ENCODE measurements at places on chromosomes 6 and 20.

DNA sequence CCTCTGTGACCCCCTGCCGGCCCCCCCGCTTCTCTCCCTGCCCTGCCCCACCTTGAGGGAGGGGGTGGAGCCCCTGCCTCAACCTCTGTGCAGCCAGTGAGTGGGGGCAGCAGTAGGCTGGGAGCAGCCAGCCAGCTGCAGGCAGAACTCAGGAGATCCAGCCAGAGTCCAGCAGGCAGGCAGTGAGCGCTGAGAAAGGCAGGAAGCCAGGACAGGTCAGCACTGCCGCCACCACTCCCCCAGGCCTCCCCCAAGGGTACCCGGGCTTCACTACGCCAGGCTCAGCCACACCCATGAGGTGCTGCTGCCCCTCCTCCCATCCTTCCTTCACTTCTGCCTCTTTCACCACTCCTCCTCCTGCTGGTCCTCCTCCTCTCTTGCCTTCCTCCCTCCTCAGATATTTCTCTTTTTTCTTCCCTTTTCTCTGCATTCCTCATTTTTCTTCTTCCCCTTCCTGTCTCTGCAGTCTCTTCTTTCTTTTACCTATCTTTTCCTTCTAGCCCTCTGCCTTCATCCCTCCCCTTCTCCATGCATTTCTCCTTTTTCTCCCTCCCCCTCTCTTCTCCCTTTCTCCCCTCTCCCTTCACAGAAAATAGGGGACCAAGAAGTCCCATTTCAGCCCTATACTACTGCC is 11.5 kb downstream of the TMEM63B start:
- no peak for DNase-seq

DNA sequence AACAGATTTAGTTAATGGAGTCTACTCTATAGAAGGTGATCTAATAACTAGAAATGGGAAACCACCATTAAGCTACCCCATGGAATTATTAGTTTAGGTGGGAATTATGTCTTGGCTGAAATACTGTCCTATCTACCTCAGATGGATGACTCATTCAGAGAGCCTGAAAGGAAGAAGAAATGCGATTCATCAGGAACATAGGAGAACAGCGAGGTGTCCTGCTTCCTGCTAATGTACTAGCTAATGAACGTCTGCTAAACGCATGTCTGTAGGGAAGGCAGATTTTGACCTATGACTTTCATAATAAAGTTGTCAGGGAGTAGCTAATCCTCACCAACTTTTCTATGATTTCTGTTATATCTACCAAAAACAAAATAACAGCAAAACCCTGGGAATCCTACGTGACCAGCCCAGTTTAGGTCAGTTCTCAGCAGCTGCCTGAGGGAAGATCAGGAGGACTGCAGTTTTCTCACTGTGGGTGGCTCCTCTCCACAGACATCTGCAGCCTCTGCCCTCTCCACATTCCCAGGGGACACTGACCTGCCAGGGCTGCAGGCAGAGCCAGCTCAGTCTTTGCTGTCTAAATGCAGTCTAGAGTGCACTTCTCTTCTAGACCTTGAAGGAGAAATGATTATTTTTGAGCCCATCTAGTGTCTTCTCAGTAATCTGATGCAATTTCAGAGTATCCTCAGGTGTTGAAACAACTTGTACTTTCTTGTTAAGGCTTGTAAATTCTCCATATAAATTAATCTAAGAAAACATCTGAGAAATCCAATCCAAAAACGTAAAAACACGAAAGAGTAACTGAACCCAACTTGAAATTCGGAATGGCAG is 18.1 kb upstream of the SFT2D1 start:
- DNase-seq = no peak

GRCh38 chr6:124962639-124963415 is 590 bp downstream of the RNF217 start:
- no peak for DNase-seq

DNA sequence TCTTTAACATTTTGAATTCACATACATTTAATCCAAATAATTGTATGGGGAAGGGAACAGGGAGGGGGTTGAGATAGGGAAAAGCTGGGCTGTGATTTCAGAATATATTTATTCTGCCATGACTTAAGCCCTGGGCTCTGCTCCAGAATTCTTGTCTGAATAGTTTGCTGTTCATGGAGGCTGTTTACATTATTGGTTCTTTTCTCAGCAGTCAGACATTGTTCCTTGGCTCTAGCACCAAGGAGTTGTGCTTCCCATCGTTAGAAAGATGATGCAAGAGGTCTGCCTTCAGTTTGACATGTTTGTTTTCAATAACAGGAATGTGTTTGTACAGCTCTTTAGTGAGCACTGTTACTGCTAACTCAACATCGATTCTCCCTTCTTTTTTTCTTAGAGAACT is 198.8 kb upstream of the CDYL start:
- no peak for DNase-seq

DNA sequence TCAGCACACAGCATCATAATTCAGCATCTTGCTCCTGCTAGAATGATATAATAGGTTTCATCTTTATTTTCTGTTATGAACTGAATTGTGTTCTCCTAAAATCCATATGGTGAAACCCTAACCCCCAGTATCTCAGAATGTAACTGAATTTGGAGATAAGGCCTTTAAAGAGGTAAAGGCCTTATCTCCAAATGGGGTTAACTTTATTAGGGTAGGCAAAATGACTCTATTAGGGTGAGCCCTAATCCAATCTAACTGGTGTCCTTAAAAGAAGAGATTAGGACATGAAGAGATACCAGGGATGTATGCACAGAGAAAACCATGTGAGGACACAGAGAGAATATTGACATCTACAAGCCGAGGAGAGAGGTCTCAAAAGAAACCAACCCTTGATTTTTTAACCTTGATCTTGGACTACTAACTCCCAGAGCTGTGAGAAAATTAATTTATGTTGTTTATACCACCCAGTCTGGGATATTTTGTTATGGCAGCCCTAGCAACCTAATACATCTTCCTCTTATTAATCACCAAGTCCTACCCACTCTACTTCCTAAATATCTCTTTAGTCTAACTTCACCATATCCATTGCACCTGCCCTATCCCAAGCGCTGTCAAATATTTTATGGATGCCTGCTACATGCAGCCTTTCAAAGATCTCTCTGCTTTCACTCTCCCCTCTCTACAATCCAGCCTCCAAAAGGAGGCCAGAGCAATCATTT is 8.5 kb upstream of the MRS2 start:
- no peak for DNase-seq

GRCh38 chr6:110520209-110520965 is 44.0 kb upstream of the SLC22A16 start:
- DNase-seq = no peak

GRCh38 chr6:44474643-44475042 is 87.1 kb downstream of the CDC5L start:
- no peak for DNase-seq

- DNase-seq = no peak
These were observed 7.6 kb upstream of the KCNK16 start for GRCh38 chr6:39330057-39330456.

GRCh38 chr20:63878899-63879663 is 14.0 kb downstream of the TPD52L2 start:
- DNase-seq = no peak

DNA sequence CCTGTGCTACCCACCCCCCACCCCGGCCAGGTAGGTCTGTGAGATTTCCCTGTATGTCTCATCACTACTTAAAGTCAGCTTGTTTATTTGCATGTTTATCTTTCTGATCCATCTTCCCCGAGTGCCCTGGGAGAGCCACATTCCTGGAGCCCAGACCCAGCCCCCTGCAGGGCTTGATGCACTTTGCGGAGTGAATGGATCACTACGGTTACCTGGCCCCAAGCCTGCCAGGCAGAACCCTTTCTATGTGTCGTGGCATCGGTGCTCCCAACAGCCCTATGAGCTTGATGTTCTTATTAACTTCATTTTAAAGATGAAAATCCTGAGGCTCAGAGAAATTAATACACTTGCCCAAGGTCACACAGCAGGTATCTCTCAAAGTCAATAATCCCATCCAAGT is 13.6 kb upstream of the SLCO4A1 start:
- DNase-seq = no peak

GRCh38 chr20:58706150-58706892 is 13.7 kb downstream of the NPEPL1 start:
- no peak for DNase-seq

- DNase-seq = no peak
These were observed 262.8 kb downstream of the TBC1D7 start for GRCh38 chr6:13065581-13065980.

GRCh38 chr20:9412309-9412708 is 102.1 kb upstream of the LAMP5 start:
- no peak for DNase-seq

GRCh38 chr20:62409931-62410745 is 3.1 kb upstream of the CABLES2 start:
- DNase-seq = no peak

DNA sequence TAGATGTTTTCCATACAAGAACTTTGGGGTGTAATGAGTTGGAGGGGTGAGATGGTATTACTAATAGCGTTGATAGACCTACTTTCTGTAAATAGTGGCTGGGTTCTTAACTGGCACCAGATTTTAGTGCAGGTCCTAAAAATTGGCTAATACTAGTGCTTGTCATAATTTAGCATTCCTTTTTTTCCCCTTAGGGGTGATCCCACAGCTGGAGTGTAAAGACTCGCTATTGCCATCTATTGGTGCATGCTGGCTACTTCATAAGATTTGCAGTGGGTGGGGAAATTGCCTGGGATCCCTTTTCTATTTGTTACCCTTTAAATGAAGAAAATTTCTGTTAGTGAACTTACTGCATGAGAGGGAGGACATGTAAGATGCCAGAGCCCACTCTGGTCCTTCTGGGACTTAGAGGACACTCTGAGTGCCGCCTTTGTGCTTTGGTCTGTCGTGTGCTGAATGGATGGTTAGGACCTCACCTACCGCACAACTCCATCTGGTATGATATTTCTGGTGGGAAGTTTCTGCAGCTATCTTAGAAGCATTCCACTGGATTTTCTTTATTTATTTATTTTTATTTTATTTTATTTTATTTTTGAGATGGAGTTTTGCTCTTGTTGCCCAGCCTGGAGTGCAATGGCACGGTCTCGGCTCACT is 195.5 kb downstream of the JARID2 start:
- DNase-seq = no peak

DNA sequence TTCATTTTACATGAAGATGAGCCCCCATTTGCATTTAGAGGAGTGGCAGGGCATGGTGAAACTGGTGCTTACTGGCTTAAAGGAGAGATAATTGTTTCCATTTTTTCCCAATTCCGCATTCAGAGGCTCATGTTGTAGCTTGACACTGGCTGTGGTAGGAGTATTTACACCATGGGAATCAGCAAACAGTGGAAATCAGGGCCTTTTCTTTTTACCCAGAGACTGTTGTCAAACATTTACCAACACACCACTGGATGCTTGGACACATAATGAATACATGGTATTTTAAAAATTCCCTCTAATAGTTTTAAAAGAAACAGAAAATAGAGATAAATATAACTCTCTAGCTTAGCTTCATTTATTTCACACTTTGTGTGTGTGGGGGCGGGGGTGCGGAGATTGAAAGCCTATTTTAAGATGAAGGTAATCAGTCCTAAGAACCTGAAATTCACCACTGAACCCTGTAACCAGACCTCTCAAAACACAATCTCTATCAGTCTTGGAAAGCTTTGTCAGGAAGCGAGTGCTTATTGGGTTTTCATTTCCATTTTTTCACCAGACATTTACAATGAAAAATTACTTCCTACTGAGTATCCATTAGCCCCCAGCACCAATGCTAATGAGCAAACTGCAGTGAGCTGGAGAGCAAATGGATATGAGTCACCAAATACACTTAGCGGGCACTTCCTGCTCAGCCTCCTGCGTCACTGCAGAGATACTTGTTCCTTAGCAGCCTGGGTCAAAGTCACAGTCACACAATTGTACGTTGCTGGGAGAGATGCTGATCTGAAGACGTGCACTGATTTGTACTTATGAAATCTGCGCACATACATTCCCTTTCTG is 532.0 kb downstream of the BCKDHB start:
- no peak for DNase-seq

All from GM18507 (cell line).